ENCODE measurements at places on chromosomes 12 and 14. TPM values are rescaled to one million over a fixed set of nuclear protein-coding genes. Genes with fewer than 3 reads are reported as not detected.
A peak's percentile ranks its signal among the peaks of the same experiment; 100 is the strongest.

- no peak for DNase-seq
Measured at GRCh38 chr12:49948866-49949845, 1.4 kb upstream of the AQP2 start.

NRIP2 gene
- 0.27 TPM for polyA plus RNA-seq

- DNase-seq = peak; percentile 63
Measured at GRCh38 chr12:12506496-12506890, 56.2 kb downstream of the DUSP16 start.

MYH6 gene
- not detected for polyA plus RNA-seq

GRCh38 chr14:79544698-79545070, 666.6 kb downstream of the DIO2 start:
- DNase-seq = peak; percentile 95

GRCh38 chr12:42481368-42481767, 108.2 kb downstream of the PRICKLE1 start:
- no peak for DNase-seq

C12orf60 gene
- polyA plus RNA-seq = 1.1 TPM

MDM1 gene
- 5.7 TPM for polyA plus RNA-seq

DNA sequence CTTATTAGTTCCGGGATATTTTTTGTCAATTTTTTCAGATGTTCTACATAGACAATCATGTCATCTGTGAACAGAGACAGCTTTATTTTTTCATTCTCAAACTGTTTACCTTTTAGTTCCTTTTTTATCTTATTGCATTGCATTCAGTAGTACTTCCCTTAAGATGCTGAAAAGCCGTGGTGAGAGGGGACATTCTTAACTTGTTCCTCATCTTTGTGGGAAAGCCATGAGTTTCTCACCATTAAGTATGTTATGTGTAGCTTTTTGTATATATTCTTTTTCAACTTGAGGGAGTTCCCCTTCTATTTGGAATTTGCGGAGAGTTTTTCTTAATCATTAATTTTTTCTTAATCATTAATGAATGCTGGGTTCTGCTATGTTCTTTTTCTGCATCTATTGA, 1727.1 kb upstream of the SEL1L start:
- peak; percentile 71 for DNase-seq

DNA sequence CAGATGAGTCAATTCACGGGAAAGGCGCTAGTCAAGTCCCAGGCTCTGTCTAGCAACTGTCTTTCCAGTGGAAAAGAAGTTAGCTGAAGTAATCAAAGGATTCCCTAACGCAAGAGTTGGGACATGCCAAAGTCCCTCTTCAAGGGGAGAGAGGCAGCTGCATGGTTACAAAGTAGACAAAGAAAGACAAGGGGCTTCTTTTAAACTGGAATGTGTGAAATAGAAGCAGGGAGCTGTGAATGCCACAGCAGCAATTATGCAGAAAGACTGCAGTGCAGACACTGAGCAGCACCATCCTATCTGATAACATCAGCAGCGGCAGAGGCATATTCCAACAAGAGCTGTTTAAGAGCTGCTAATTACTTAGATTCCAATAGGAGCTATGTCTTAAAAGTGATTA, 12.5 kb upstream of the CIPC start:
- no peak for DNase-seq

TDP1 gene
- polyA plus RNA-seq = 23.3 TPM

GLIPR1L2 gene
- polyA plus RNA-seq = 0.13 TPM

DNA sequence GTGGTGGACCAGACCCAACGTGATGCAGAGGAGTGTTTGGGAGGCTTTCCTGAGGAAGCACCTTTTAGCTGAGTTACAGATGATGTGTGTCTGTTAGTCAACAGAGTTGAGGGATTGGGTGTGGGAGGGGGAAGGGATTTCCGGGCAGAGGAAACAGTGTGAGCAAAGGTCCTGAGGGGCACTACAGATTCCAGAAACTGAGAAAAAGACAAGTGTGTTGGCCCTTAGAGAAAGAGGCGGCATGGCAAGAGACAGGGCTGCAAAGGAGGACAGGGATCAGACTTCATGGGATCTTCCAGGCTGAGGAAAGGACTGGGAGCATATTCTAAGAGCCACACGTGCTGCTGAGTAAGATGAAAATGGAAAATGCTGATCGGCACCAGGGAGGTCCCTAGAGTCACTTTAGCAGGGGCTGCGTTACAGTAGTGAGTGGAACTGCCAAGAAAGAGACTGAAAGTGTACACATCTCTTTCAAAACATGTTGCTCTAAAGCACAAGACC, 9.4 kb upstream of the RPS6KL1 start:
- no peak for DNase-seq

Measured in IMR-90 (cell line).